RWPE1 (cell line): ENCODE measurements at places on chromosomes 2 and 18.

- no peak for DNase-seq
Measured at GRCh38 chr2:10763461-10763800, 42.0 kb downstream of the ATP6V1C2 start.

- DNase-seq: no peak
Measured at GRCh38 chr2:118056165-118056534, 32.1 kb upstream of the INSIG2 start.

DNA sequence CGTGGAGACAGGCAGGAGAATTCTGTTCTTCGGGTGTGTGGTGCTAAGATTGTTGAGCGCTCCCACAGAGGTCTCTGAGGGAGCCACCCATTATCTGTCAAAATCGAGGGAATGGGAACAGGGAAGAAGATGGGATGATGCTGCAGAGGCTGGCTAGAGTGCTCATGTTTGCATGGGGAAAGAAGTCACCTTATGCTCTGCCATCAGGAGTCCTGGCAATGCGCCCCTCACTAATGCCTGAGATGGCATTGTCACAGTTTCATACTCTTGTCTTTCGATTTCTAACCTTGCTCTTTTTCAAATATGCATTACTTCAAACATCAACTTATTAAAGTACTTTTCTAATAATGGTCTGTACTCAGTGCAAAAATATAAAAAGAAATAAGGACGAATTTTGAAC lies 463.3 kb upstream of the CELF4 start:
- DNase-seq: no peak

GRCh38 chr2:101133492-101134100 lies 17.6 kb downstream of the TBC1D8 start:
- no peak for DNase-seq

DNA sequence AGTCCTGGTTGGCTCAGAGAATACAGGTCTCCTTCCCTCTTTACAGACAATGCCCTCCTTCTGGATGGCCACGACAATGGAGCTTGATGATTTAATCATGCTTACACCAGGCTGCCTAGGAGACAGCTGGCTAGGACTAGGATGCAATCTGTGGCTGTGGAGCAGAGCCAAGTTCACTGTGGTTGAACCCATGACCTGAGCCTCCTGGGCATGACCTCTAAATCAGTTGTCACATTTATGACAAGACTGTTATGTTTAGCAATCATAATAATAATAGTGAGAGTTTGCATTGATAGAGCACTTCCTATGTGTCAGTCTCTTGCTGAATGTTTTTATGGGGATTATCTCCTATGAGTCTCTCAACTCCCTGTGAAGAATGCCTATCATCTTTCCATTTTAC lies 244.1 kb downstream of the ICOS start:
- no peak for DNase-seq

- no peak for DNase-seq
Measured at GRCh38 chr2:168427451-168427850, 28.6 kb upstream of the CERS6 start.

GRCh38 chr2:220175967-220176366 lies 548.5 kb downstream of the SLC4A3 start:
- DNase-seq: no peak

GRCh38 chr2:31212659-31213600 lies 4.4 kb downstream of the CAPN14 start:
- DNase-seq: no peak

DNA sequence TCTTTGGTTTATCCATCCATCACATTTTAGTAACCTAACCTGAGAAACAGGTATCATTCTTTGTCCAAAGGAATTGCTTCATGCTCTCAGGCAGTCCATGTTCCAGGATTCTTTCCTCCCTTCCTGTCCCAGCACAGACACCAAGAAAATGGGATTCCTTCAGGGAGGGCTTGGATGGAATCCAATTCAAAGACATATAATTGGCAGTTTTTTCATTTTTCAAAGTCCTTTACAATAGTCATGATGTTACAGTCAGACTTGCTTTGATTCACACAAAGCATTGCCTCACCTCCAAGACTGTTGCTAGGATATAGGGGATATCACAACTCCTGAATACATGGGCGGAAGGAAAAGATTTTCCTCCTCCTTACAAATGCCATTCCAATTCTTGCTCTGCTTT lies 241.4 kb upstream of the ACVR2A start:
- no peak for DNase-seq

DNA sequence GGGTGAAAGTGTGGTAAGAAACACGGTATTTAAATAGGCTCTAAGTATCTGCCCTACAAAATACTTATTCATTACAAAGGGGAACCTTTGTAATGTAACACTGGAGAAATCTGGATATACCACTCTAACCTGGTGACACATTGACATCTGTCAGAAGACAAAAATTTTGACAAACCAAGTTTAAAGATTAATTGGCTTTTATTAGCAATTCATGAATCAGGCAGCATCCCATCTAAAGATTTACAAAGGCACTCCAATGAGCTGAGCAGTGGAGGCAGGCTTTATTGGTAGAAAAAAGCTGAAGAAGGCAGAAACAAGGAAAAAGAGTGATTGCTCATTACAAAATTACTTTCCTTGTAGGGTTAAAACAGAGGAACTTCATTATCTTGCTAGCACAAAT lies 35.0 kb downstream of the BMPR2 start:
- no peak for DNase-seq

DNA sequence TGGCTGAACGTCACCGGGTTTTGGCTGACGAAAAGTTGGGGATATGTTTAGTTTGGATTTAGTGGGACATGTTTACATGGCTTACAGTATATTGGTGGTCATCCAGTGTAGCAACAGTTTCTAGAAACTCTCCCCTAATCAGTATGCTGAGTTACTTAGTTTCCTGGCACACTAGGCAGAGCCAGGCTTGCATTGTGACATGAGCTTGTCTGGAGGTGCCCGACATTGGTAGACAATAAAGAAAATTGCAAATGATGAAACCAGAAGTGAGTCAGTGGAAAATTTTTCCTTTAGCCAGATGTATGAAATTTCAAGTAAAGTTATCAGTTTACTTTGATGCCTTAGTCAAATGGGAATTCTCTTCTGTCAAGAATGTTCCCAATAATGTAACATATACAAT lies 276.1 kb downstream of the RDH14 start:
- DNase-seq: peak; percentile 18

DNA sequence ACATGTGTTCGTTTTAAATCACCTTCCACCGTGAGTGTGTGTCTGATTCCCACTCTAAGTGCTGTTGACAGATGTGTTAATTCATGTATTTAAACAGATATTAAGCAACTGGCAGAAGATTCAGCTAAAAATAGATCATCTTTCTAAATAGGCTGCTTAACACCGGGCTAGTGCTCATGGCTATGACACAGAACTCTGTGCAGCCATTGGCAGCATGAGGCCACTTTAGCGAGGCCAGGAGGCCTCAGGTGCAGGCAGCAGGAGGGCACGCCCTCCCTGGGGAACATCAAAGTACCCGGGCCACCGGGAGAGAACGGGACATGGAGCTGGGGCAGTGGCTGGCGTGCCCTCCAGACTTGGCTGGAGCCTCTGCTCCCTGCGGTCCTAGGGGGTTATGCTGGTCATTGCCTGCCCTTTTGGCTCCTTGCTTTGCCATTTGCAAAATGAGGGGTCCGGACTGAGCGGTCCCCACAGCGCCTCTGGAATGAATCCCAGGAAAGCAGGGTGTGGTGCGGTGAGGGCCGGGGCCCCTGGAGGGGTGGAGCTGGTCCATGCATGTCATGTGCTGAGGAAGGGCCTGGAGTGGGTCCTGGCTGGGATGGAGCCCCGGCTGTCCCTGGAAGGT lies 62.8 kb upstream of the HDAC4 start:
- no peak for DNase-seq

- no peak for DNase-seq
Measured at GRCh38 chr2:109481599-109481998, 132.2 kb downstream of the SEPTIN10 start.

GRCh38 chr2:95388091-95388692 lies 14.3 kb upstream of the FAHD2A start:
- DNase-seq: no peak

GRCh38 chr2:141260911-141261310 lies 869.9 kb downstream of the LRP1B start:
- no peak for DNase-seq

DNA sequence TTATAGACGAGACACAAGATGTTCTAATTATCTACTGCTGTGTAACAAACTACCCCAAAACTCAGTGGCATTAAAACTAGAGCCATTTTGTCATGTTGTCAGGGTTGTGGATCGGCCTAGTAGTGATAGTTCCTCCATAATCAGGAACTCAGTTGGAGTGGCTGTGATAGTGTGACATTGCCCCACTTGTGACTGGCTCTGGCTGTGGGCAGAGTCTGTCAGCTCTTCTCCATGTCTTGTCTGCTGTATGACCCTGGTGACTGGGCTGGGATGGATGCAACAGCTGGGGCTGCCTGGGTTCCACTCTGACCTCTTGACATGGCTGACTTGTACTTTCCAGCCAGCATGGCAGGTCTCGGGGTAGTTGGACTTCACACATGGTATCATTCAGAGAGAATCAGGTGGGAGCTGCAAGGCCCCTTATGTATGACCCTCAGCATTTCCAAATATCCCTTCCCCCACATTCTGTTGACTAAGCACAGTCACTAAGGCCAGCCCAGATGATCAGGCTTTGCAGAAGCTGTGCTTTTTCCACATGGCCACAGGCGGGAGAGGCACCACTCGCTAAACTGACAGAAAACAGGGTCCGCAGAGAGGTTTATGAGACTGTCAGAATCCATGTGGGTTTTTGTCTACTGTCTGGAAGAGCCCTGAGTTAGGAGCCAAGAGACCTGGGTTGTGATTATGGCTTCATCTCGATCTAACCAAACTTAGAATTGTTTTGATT lies 50.3 kb downstream of the SETBP1 start:
- DNase-seq: no peak
